ENCODE measurements at places on chromosomes 7 and 10. TPM values are rescaled to one million over a fixed set of nuclear protein-coding genes. Genes with fewer than 3 reads are reported as not detected.

The WAPL gene
- 26.5 TPM for total RNA-seq

The CPN1 gene
- not detected for total RNA-seq

The ESYT2 gene
- total RNA-seq: 82.5 TPM

The TEX36 gene
- total RNA-seq: not detected

DNA sequence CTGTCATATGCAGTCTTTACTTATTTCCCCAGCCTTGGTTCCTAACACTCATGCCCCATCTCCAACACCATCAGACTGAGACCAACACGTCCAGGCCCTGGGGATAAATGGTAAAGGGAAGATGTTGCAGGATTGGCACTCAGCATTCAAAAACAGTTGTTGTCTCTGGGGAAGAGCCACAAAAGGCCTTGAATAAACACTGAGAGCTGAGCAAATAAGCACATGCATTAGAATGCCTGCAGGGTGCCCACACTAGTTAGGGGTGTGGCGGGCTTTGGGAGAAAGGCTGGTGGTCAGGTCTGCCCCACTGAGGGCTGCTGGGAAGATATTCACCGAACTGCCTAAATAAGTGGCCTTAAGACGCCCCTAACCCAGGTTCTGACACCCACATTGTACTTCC is 391.0 kb downstream of the GFRA1 start:
- no peak overlapping the region for H3K27ac ChIP-seq
- H3K4me1 ChIP-seq: no peaks in the 10 kb centered on the region
- no peak for DNase-seq
- H3K4me3 ChIP-seq: no peak overlapping the region
- H3K36me3 ChIP-seq: no peaks in the 10 kb centered on the region

DNA sequence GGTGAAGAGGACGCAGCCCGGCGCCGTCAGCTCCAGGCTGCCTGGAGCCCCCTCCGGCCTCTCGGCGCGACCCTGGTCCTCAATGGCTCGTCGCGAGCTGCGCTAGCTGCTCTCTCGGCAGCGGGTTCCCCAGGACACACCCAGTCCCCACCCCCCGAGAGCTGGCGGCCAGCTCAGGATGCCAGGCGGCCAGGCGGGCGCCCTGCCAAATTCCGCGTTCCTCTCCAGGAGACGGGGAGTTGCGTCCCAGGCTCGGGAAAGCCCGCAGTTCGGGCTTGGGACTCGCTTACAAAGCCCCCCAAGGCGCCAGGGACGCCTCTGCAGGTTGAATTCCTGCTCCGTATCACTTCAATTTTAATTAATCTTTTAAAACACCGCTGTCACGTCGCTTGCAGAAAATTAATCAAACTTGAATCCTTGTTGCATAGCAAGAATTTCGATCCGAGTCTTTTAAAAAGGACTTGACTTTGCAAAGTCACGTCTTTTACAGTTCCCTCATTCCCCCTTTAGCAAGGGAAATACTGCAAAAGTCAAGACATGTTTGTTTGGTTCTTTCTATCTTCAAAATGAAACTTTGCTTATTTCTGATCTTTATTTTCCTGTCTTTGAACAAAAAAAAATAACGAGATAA is 28.2 kb downstream of the SKIDA1 start:
- no peaks in the 10 kb centered on the region for H3K27me3 ChIP-seq
- H3K4me1 ChIP-seq: peaks cover 21% of the 10 kb centered on the region
- peak overlapping the region; percentile 68 for H3K27ac ChIP-seq
- no peaks in the 10 kb centered on the region for H3K36me3 ChIP-seq
- H3K4me3 ChIP-seq: peak overlapping the region; percentile 82

- no peaks in the 10 kb centered on the region for H3K27me3 ChIP-seq
- no peak overlapping the region for H3K27ac ChIP-seq
- H3K4me1 ChIP-seq: no peaks in the 10 kb centered on the region
- H3K4me3 ChIP-seq: no peak overlapping the region
- no peak for DNase-seq
Observed at GRCh38 chr7:87926581-87927461, 7.2 kb upstream of the ADAM22 start.

DNA sequence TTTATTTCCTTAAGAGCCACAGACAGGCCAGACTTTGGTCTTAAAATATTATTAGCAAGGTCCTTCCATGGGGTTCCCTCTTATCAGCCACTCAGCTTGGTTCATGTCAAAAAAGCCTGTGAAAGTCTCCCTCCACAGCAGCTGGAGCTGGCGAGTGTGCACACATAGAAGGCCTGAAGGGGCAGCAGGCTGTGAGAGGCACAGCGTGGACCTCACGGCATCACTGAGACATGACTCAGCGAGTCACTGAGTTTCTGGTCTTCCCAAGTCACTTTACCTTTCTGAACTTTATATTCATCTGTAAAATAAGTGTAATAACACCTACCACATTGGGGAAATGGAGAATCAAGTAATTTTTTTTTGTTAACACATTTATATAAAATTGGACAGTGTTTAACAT is 8.7 kb downstream of the TAF3 start:
- no peak overlapping the region for H3K4me3 ChIP-seq
- H3K27me3 ChIP-seq: no peaks in the 10 kb centered on the region
- H3K27ac ChIP-seq: no peak overlapping the region
- no peak for DNase-seq
- H3K4me1 ChIP-seq: no peaks in the 10 kb centered on the region

- H3K27me3 ChIP-seq: no peaks in the 10 kb centered on the region
- H3K4me3 ChIP-seq: no peak overlapping the region
- H3K27ac ChIP-seq: no peak overlapping the region
Observed at GRCh38 chr7:137695942-137696341, 150.8 kb downstream of the DGKI start.

DNA sequence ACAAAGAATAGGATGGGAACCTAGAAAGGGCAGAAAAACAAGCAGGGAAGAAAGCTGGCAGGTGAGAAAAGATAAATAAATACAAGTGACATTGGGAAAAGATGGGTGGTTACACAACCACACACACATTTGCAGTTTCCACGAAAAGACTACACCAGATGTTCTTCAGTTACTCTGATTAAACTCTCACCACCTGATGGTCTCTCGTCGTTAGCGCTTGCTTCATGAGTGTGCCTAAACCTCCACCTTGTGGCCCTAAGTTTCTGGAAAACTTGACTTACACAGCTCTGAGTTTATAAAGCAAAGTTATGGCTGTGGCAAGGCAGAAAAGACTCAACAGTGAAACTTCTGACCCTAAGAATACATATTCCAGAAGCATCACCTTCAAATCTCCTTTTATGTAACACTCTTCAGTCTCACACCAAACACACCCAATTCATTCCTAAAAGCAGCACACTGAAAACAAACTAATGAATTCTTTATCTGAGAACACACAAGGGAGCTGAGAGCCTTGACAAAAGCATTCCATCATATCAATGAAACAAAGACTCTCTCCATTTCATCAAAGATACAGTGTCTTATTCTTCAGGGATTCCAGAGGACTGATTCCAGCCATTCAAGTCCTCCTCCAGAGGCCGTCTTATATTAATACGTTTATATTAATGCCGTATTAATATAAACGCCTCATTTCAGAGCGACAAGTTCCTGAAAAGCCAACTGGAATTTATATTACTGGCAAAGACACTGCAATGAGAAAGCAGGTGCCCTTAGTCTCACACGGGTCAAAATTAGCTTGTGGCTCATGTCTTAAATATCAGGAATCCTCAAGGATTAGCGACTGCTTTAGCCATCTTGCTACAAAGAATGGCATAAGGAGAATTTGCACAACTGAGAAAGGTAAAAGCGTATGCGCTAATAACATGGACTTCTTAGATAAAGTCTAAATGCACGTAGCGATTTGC is 77.6 kb downstream of the RNF216 start:
- H3K4me3 ChIP-seq: no peak overlapping the region
- H3K36me3 ChIP-seq: peaks cover 25% of the 10 kb centered on the region
- H3K27ac ChIP-seq: peak overlapping the region; percentile 24
- H3K27me3 ChIP-seq: no peaks in the 10 kb centered on the region

DNA sequence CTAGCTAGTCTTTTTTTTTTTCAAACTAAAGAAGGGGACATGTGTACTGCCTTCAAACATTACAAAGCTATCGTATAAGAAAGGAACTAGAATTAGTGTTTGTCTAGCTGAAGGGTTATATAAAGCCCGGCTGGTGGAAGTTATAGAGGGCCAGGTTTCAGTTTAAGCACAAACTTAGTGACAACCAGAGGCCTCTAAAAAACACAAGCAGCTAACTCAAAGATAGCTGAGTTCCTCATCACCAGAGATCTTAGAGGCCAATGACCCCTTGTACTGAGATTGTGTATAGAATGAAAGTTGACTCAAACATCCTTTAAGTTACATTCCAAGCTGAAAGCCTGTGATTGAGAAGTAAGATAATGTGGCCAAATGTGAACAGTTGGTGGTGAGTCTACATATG is 28.1 kb upstream of the SGMS1 start:
- no peak for DNase-seq
- no peak overlapping the region for H3K4me3 ChIP-seq
- H3K4me1 ChIP-seq: no peaks in the 10 kb centered on the region
- no peak overlapping the region for H3K27ac ChIP-seq
- no peaks in the 10 kb centered on the region for H3K36me3 ChIP-seq

GRCh38 chr7:90951986-90952954 is 312.0 kb upstream of the FZD1 start:
- no peaks in the 10 kb centered on the region for H3K4me1 ChIP-seq
- DNase-seq: no peak
- no peak overlapping the region for H3K27ac ChIP-seq
- H3K36me3 ChIP-seq: no peaks in the 10 kb centered on the region
- no peak overlapping the region for H3K4me3 ChIP-seq

GRCh38 chr10:3292636-3293035 is 120.1 kb upstream of the PITRM1 start:
- H3K27me3 ChIP-seq: no peaks in the 10 kb centered on the region
- peak overlapping the region; percentile 86 for H3K27ac ChIP-seq
- no peak for DNase-seq

GRCh38 chr10:102283488-102283887 is 38.2 kb downstream of the GBF1 start:
- H3K36me3 ChIP-seq: no peaks in the 10 kb centered on the region
- H3K4me3 ChIP-seq: no peak overlapping the region
- no peak for DNase-seq
- peaks cover 44% of the 10 kb centered on the region for H3K4me1 ChIP-seq
- no peaks in the 10 kb centered on the region for H3K27me3 ChIP-seq

DNA sequence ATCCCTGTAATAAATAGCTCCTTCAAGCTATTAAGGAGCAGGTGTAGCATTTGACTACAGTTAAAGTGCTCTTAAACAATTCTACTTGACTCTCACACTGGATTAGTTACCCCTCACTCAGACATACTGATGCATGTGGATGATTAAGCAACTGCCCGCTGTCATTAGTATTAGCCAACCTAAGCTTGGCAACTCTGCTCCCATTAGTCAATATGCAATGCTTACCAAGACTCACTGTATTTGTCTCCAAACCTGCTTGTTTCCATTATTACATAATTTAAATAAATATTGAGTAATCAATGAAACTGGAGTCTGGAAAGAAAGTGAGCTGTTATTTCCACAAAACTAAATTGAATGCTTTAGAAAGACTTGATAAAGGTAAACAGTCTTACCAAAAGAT is 144.0 kb upstream of the ASAH2 start:
- H3K36me3 ChIP-seq: no peaks in the 10 kb centered on the region
- peaks cover 5% of the 10 kb centered on the region for H3K4me1 ChIP-seq
- H3K27me3 ChIP-seq: no peaks in the 10 kb centered on the region
- H3K27ac ChIP-seq: no peak overlapping the region
- H3K4me3 ChIP-seq: no peak overlapping the region

GRCh38 chr10:133372507-133372906 is 647 bp downstream of the ECHS1 start:
- H3K4me1 ChIP-seq: peaks cover 21% of the 10 kb centered on the region
- H3K36me3 ChIP-seq: peaks cover 28% of the 10 kb centered on the region
- H3K4me3 ChIP-seq: peak overlapping the region; percentile 80
- DNase-seq: no peak

GRCh38 chr10:93218386-93218785 is 144.7 kb downstream of the CYP26A1 start:
- DNase-seq: no peak
- no peak overlapping the region for H3K4me3 ChIP-seq
- H3K36me3 ChIP-seq: no peaks in the 10 kb centered on the region
- no peaks in the 10 kb centered on the region for H3K4me1 ChIP-seq
- no peak overlapping the region for H3K27ac ChIP-seq

- H3K27me3 ChIP-seq: peaks cover 5% of the 10 kb centered on the region
- H3K4me3 ChIP-seq: no peak overlapping the region
- DNase-seq: no peak
- H3K36me3 ChIP-seq: no peaks in the 10 kb centered on the region
- H3K27ac ChIP-seq: no peak overlapping the region
Observed at GRCh38 chr7:20793248-20793647, 6.6 kb upstream of the SP8 start.

DNA sequence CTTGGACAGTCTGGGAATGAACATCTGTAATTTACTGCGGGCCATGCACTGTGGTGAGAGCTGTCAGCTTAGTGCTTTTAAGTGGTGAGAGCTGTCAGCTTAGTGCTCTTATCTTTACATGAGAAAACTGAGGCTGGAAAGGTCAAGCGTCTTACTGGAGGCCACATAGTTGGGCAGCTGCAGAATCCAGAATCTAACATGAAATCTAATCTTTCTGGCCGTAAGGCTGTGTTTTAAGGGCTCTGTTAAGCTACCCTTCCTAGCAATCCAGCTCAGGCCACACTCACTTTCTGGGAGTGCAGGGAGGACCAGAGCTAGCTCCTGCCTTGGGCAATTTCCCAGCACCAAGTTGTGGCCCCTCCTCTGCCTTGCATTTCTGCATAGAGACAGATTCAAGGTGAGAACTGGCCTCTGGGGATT is 70.2 kb downstream of the SORCS3 start:
- no peak overlapping the region for H3K27ac ChIP-seq
- no peaks in the 10 kb centered on the region for H3K27me3 ChIP-seq
- H3K4me3 ChIP-seq: no peak overlapping the region
- H3K36me3 ChIP-seq: no peaks in the 10 kb centered on the region
- no peaks in the 10 kb centered on the region for H3K4me1 ChIP-seq

DNA sequence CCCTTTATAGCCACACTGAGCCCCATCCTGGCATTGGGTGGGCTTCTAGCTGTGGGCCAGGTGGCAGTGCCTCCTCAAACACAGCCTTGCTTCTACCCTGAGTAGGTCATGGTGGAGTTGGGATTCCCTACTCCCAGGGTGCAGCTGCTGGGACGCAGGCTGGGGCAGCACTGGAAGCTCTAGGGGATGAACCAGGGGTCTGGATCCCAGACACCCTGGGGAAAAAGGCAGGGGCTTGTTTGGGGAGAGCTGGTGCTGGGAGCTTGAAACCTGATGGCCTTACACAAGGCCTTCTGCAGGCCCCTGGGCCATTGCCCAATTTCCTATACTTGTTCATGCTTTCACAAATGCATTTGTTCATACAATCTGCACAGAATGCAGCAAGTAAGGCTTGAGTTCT is 103.7 kb upstream of the CTBP2 start:
- no peak overlapping the region for H3K27ac ChIP-seq
- no peak for DNase-seq
- no peaks in the 10 kb centered on the region for H3K27me3 ChIP-seq
- H3K4me3 ChIP-seq: no peak overlapping the region

DNA sequence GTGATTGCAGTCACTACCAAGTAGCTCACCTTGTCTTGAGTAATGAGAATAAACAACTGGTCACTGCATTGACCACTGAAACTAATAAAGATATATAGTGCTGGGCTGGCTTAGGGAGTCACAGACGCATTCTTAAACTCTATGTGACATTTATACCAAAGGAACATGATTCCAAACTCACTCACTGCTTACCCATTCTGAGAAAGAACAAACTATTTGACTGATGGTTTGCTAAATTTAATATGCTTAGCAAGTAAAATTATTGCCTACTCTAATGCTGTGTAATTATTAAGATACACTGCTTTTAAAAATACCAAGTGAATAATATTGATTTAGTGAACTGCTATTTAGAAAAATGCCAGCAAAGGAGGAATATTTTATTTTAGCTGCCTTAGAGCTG is 191.1 kb downstream of the LRMDA start:
- DNase-seq: no peak
- no peaks in the 10 kb centered on the region for H3K36me3 ChIP-seq
- H3K27ac ChIP-seq: no peak overlapping the region
- no peaks in the 10 kb centered on the region for H3K27me3 ChIP-seq

All from vagina (tissue), 2 donors.